Suprapubic skin (tissue), 4 donors: ENCODE measurements at places on chromosomes 6 and 20. TPM values are rescaled to one million over a fixed set of nuclear protein-coding genes. Genes with fewer than 3 reads are reported as not detected.

- no peak for DNase-seq
- H3K27ac ChIP-seq = no peak overlapping the region
- no peaks in the 10 kb centered on the region for H3K27me3 ChIP-seq
- no peaks in the 10 kb centered on the region for H3K36me3 ChIP-seq
- no peak overlapping the region for H3K4me3 ChIP-seq
Measured at GRCh38 chr20:51440589-51440988, 101.9 kb downstream of the NFATC2 start.

- H3K36me3 ChIP-seq = no peaks in the 10 kb centered on the region
- H3K4me3 ChIP-seq = no peak overlapping the region
- H3K27me3 ChIP-seq = no peaks in the 10 kb centered on the region
- no peak overlapping the region for H3K27ac ChIP-seq
- DNase-seq = no peak
Measured at GRCh38 chr6:16804546-16805242, 43.4 kb upstream of the ATXN1 start.

GRCh38 chr6:39330057-39330456 lies 7.6 kb upstream of the KCNK16 start:
- H3K4me3 ChIP-seq = no peak overlapping the region
- H3K27me3 ChIP-seq = peaks cover 3% of the 10 kb centered on the region
- H3K27ac ChIP-seq = no peak overlapping the region
- H3K36me3 ChIP-seq = no peaks in the 10 kb centered on the region
- no peak for DNase-seq

DNA sequence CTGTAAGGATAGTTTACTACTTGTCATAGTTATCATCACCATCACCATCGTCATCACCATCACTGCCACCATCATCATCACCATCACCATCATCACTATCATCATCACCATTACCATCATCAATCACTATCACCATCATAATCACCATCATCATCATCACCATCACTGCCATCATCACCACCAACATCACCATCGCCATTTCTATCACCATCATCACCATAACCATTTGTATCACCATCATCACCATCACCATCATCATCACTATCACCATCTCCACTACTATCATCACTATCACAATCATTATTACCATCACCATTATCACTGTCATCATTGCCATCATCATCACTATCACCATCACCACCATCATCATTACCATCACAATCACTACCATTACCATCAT lies 655.5 kb upstream of the DEFB115 start:
- H3K4me3 ChIP-seq = no peak overlapping the region
- no peaks in the 10 kb centered on the region for H3K36me3 ChIP-seq
- no peaks in the 10 kb centered on the region for H3K4me1 ChIP-seq
- no peak for DNase-seq
- no peaks in the 10 kb centered on the region for H3K27me3 ChIP-seq
- H3K27ac ChIP-seq = no peak overlapping the region

SNX3 gene
- 80.9 TPM for total RNA-seq

WFDC10B gene
- not detected for total RNA-seq

DNA sequence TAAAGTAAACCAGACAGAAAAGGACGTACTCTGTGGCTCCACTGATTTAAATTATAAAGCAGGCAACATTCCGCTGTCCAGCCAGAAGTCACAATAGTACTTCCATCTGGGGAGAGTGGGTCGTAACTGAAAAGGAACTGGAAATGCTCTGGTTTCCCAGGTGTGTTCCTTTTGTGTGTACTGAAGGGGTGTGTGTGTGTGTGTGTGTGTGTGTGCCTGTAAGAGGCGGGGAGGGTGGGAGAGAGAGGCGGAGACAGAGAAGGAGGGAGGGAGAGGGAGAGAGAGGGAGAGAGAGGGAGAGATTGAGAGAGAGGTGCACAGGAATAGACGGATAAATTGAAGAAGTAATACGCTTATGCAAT lies 178.4 kb upstream of the ZNF184 start:
- peaks cover 55% of the 10 kb centered on the region for H3K27me3 ChIP-seq
- no peak overlapping the region for H3K4me3 ChIP-seq
- H3K36me3 ChIP-seq = no peaks in the 10 kb centered on the region
- H3K4me1 ChIP-seq = no peaks in the 10 kb centered on the region

MATN4 gene
- total RNA-seq = not detected

COX4I2 gene
- total RNA-seq = 2.7 TPM

POM121L2 gene
- not detected for total RNA-seq

GRCh38 chr20:53205046-53205445 lies 232.9 kb downstream of the TSHZ2 start:
- no peak overlapping the region for H3K4me3 ChIP-seq
- H3K27ac ChIP-seq = no peak overlapping the region
- no peaks in the 10 kb centered on the region for H3K27me3 ChIP-seq
- peaks cover 7% of the 10 kb centered on the region for H3K4me1 ChIP-seq
- no peak for DNase-seq
- H3K36me3 ChIP-seq = no peaks in the 10 kb centered on the region

DNA sequence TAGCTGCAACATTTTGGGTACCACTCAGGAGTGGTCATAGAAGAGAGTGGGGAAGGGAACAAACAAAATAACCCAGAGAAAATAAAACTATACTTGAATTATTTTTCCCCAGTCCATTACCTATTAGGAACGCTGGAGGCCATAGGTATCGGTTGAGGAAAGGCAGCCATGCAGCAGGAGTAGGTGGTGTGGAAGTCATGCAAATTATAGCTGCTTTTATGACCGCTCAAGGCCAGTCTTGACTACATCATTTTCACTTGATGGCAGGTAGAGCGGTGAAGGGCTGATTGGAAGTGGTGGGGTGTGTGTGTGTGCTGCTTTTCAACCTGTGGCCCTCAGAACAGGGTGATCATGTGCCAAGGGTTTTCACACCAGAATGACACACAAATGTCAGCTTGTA lies 36.5 kb upstream of the KIF13A start:
- H3K27me3 ChIP-seq = no peaks in the 10 kb centered on the region
- no peak overlapping the region for H3K4me3 ChIP-seq
- no peaks in the 10 kb centered on the region for H3K36me3 ChIP-seq
- H3K4me1 ChIP-seq = peaks cover 17% of the 10 kb centered on the region
- H3K27ac ChIP-seq = no peak overlapping the region

DNA sequence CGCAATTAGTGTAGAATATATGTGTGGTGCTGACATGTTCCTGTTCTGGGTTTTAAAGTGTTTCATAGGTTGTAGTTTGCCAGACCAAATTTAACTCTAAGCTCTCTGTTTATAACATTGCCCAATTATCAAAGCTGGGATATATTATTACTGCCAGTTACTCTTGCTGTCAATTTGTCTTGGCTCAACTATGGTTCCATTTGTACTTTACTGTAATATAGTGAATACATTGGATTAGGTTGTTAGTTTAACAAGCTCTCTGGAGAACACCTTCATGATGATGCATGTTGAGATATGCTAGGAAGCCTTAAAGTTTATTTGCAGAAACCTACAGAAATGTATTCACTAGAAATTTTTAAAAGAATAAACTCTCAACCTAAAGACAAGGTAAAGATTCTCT lies 259.6 kb downstream of the ZFAND3 start:
- H3K4me3 ChIP-seq = no peak overlapping the region
- H3K4me1 ChIP-seq = no peaks in the 10 kb centered on the region
- peaks cover 4% of the 10 kb centered on the region for H3K36me3 ChIP-seq
- DNase-seq = no peak
- H3K27me3 ChIP-seq = no peaks in the 10 kb centered on the region
